ENCODE measurements at places on chromosomes 16 and 17. TPM values are rescaled to one million over a fixed set of nuclear protein-coding genes. Genes with fewer than 3 reads are reported as not detected.

GRCh38 chr16:77514500-77515220, 79.8 kb upstream of the ADAMTS18 start:
- no peak for DNase-seq

- no peak for DNase-seq
These were observed 47.9 kb upstream of the NKD1 start for GRCh38 chr16:50500171-50500874.

Gene PYY
- total RNA-seq, result not detected

Gene KRTAP3-2
- total RNA-seq, result not detected

- DNase-seq, result no peak
These were observed 25.5 kb downstream of the C17orf58 start for GRCh38 chr17:67970783-67971182.

DNA sequence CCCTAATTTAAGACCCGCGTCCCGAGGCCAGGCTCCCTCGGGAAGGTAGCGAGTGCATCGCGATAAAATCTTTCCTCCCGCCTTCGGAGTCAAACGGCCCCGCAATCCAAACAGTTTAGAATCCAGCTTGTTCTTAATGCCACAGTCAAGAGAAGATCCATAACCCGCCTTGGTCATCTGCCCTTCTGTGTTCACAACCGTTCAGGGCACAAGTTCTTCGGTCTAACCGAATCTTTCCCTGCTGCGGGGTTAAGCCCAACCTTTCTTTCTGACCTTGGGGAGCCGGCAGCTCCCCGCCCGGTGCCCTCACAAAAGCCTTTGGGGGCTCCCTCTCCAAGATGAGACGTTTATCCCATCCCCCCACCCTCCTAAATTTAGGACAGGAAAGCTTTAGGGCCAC, 30.3 kb downstream of the CPSF4L start:
- DNase-seq, result no peak

Gene SARM1
- total RNA-seq, result 35.9 TPM

Gene ZMYND15
- total RNA-seq, result not detected

Gene VMO1
- 0.46 TPM for total RNA-seq

Gene DHX58
- 15.3 TPM for total RNA-seq

DNA sequence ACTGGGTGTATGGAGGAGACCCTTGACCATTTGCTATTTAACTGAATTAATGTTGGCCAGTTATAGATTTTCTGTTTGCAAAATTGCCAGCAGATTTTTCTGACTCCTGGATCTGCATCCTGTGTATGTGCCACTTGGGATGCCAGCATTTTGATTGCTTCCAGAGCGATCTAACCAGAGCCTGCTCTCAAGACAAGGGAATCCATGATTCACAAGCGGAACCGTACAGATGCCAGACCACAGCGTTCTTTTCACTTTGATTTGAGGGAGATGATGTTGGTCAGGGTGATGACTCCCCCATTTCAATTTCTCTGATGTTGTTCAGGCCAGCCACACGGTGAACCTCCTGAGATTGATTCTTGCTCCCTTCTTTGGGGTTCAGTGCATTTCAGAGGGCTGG, 228.7 kb downstream of the CDH13 start:
- DNase-seq, result no peak

All from activated T-helper 2 cell treated with anti-CD3 and anti-CD28 coated beads, Interferon-gamma antibody, Interleukin-2, Interleukin-4, amounts not matched to agents 10 μg/mL and 5 μg/mL and 100 μg/mL, durations not matched to agents 14 hours and 24 hours and 36 hours (primary cell).